NCI-H1048 (cell line): ENCODE measurements at places on chromosomes 6 and 20.
A peak's percentile ranks its signal among the peaks of the same experiment; 100 is the strongest.

- no peak for DNase-seq
Observed at GRCh38 chr6:102701019-102701418, 1307.5 kb downstream of the GRIK2 start.

GRCh38 chr20:63969838-63970713, at the start of gene ZNF512B:
TSS of gene ZNF512B (minus strand) at chr20:63969930. CDS start at chr20:63967950, 1,980 bp downstream.
- DNase-seq, result no peak

DNA sequence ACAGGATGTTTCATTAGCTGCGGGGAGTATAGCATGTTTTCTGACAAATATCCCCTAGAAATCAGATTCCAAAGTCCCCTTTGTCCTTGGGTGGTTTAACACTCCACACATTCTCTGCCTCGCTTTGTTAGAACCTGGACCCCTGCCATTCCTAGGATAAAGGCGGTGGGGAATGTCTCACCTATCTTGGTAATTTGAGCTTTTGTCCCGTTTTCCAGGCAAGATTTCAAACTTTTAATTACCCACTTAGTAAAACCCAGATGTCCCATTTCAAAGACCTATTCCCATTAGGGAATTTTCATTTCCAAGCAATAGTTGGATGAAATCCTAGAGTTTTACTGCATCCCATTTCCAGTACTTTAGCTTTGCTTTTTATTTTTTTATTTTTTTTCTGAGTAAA, 501.0 kb upstream of the MAP3K7 start:
- DNase-seq, result no peak

DNA sequence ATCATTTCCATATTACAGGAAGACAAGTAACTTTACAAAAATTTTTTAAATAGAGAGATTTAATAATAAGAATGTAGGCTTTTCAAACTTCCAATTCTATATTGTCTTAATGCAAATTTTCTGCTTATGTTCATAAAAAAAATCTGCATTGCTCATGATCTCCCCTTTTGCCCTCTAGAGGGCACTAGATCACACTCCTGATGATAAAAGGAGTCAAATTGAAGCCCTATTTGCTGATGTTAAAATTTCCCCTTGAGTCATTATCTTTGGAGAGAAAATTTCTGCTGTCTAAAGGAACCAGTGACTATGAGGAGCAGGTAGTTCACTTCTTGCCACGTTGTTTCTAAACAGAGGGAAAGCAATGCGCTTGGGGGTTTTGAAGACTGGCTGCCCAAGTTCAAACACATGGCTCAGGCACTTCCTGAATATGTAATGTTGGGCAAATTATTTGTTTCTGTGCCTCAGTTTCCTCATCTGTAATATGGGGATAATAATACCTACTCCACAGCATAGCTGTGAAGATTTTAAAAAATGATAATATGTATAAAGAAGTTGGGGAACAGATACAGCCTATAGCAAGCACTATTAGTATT, 874.2 kb downstream of the TFAP2A start:
- peak; percentile 6 for DNase-seq

GRCh38 chr20:62486484-62486883, 10.7 kb upstream of the GATA5 start:
- DNase-seq, result no peak

DNA sequence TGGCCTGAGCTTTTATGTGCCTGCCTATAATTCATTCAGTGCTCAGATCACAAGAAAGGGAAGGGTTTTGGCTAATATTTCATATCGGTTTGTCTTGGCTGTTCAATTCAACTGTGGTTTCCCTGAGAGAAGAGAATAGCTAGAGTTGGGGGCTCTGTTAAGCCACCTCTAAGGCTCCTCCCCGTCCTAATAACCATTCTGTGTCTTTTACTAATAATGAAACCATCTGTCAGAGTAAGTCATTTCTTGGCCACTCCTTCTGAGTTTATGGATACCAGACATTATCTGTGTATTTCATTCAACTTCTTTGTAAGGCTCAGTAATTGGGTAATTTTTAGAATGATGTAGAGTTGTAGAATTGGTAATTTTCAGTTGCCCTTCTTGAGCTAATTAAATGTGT, 5.2 kb downstream of the STX11 start:
- DNase-seq, result no peak

- no peak for DNase-seq
Observed at GRCh38 chr6:15025446-15025845, 220.4 kb upstream of the JARID2 start.

DNA sequence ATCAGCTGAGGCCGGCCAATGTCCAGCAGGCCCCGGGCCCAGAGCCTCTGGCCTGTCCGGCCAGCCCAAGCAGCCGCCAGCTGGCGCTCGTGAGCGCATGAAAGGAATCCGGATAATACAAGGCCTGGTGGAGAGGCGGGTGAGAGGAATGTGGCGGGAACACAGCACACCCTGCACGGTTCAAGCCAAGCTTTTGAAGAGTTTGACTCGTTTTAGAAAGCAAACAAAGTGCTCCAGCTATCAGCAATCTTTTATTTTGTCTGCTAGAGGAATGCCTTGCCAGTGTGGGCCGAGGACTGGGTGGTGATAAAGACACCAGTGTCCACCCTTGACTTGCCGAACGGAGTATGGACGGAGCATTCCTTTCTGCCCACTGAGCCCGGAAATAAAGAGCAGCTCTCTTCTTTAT, 9.3 kb upstream of the NEDD9 start:
- no peak for DNase-seq

GRCh38 chr20:51959066-51959542, 156.8 kb upstream of the SALL4 start:
- no peak for DNase-seq

- DNase-seq, result no peak
Observed at GRCh38 chr6:66161546-66162108, 454.6 kb upstream of the EYS start.

- DNase-seq, result no peak
Observed at GRCh38 chr6:42915732-42916131, at the start of gene PTCRA. TSS of gene PTCRA (plus strand) at chr6:42916053. CDS start at chr6:42916070, 17 bp downstream.

- no peak for DNase-seq
Observed at GRCh38 chr6:138518054-138518453, 18.8 kb upstream of the NHSL1 start.

DNA sequence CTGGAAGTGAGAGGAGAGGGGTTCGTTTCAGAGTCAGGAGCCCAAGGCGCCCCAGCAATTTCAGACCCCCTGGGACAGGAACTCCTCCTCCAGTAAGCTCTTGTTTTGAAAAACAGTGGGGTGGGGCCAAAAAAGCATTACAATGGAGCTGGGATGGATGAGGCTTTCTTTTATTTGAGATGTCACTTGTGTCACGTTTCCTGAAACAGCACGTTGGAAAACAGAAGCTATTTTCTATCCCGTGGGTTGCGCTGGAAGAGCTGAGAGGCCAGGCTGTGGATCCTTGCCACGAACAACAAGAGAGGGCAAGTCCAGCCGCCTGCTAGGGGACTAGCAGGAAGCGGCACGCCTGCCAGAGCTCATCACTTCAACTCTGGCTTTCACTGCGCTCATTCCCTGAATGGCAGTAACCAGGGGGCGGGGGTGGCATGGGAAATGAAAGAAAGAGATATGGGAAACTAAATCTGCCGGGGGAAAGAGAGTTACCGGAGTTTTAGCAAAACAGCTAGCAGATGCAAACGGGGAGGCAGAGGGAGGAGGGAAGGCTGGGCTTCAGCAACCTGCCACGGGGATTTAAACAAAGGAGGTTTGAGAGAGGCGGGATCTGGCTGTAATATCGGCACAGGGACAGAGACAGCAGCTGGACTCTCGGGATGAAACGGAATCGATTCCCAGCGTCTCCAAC, 34.6 kb downstream of the GCNT2 start:
- DNase-seq, result no peak

- DNase-seq, result no peak
Observed at GRCh38 chr20:60581606-60582115, 623.4 kb downstream of the CDH26 start.

GRCh38 chr6:39953076-39953618, 18.9 kb upstream of the MOCS1 start:
- no peak for DNase-seq

GRCh38 chr6:166313255-166314070, 5.3 kb upstream of the PRR18 start:
- no peak for DNase-seq

GRCh38 chr20:53004267-53004813, 32.2 kb downstream of the TSHZ2 start:
- DNase-seq, result no peak

GRCh38 chr20:51193066-51193772, 170.3 kb upstream of the KCNG1 start:
- no peak for DNase-seq

DNA sequence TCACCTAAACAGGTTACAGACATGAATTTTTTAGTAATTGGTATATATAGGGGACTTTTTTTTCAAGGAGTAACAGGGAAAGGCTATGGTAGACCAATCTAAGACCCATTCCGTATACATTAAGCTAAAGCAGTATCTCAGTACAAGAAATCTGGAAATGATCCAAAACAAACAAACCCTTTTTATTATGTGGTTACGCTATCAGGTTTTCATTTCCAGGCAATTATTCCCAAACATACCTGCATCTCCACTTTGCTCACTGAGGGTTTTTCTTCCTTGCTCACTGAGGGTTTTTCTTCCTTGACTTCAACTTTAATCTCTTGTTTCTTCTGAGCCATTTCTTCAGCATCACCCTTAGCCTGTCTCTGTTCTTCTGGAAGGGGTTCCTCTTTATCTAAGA, 107.3 kb downstream of the EPB41L2 start:
- peak; percentile 3 for DNase-seq

- DNase-seq, result no peak
Observed at GRCh38 chr6:7418238-7418905, 28.8 kb downstream of the RIOK1 start.

DNA sequence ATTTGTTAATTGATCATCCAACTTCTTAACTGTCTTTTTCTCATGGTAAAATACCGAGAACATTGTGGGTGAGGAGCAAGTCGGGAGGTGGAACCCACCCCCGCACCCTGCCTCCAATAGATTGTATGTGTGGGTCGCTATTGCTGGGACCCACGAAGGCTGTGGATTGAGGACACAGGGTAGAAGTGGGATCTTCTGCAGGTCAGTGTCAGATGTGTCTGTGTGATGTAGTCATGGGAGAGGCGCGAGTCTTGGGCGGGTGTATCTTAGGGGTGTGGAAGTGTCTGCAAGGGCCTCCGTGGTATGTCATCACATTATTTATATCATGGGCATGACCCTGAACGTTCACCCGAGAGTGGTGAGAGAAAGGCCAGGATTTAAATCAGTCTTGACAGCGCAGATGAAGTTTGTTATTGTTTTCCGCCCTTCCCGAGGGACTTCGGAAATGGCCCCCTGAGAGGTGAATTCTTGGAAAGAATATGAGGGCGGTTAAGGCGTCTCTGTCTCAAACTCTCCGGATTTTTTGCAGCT, 472 bp upstream of the PAQR8 start:
- no peak for DNase-seq

GRCh38 chr6:124723671-124724070, 238.6 kb upstream of the RNF217 start:
- no peak for DNase-seq

DNA sequence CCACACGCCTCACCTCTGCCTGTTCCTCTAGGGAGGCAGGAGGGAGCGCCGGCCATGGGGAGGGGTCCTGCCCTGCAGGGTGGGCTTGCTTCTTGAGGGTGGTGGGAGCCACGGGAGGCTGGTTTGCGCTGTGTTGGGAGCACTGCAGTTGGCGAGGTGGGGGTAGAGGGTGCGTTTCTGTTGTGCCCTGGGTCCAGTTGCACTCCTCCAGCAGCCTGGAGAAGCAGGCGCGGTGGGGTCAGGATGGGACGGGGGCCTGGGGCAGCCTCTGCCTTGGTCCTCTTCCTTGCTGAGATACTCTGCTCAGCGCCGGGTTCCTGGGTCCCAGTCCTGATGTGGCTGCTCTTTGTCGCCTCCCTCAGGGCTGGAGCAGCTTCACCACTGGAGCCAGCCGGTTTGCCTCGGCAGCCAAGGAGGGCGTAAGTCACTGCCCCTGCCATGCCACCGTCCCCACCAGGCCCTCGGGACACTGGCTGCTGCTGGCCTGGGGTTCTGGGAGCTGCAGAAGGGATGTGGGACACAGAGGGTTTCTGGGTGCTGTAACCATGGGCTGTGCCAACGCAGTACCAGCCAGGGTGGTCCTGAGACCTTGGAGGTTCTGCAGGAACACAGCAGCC, 8.4 kb downstream of the ARFGAP1 start:
- DNase-seq, result no peak

DNA sequence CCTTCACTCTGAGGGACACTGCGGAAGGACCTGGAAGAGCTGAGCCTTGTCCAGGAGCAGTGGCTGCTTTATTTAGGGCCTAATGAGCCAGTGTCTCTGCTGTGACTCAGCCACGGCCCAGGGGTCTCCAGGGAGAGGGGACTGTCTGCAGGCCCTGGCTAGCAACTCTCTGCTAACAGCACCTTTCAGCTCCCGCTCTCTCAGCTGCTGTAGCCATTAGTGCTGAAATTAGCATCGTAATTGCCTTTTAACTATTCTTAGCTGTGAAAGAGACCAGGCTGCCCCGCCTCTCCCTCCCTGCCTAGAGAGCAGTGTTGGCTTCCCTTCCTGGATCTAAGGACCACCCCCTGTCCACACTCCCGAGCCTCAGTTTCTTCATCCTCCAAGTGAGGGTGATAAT, 53.1 kb upstream of the SLC32A1 start:
- no peak for DNase-seq

DNA sequence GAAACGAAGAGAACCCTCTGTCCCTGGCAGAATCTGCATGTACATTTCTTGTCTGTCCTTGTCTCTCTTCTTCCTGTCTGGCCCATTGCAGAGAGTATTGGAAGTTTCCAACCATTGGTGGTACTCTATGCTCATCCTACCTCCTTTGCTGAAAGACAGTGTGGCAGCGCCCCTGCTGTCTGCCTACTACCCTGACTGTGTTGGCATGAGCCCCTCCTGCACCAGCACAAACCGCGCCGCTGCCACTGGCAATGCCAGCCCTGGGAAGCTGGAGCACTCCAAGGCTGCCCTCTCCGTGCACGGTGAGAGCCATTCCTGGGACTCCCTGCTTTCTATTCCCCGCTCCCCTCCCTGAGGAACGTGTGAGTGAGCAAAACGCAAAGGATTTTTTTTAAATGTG, 32.5 kb downstream of the KDM1B start:
- DNase-seq, result no peak

GRCh38 chr6:142385352-142385751, 83.5 kb downstream of the ADGRG6 start:
- no peak for DNase-seq

DNA sequence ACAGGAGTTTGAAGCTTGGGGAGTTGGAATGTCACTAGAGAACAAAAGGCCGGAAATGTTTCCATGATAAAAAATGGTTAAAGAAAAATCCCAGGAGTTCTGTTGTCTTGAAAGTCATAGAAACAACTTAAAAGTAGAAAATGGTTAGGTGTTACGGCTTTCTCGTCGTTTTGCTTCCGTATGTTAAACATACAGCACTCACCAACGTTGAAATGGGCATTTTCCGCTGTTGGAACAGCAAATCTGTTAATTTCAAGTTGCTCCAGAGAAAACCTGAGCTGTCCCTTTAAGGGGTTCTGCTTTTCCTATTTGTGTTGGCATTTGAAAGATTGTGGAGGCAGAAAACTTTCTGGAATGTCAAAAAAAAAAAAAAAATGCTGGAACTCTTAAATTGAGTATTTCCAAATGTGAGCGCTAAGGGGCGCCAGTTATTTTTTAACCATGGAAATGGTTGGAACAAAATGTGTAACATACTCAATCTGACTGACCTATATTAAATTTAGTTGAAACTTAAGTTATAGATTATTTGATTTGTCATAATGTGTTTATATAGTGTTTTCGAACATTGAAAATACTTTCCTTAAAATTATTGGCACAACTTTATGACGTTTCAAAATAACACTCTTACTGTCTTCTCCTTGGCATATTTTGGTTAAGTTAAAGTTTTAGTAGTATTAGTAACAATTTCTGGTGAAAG, 2.2 kb downstream of the QKI start:
- DNase-seq, result peak; percentile 44

GRCh38 chr6:44025226-44025625, 102.0 kb downstream of the MRPL14 start:
- no peak for DNase-seq
